ENCODE measurements at places on chromosomes 6 and 20.

DNA sequence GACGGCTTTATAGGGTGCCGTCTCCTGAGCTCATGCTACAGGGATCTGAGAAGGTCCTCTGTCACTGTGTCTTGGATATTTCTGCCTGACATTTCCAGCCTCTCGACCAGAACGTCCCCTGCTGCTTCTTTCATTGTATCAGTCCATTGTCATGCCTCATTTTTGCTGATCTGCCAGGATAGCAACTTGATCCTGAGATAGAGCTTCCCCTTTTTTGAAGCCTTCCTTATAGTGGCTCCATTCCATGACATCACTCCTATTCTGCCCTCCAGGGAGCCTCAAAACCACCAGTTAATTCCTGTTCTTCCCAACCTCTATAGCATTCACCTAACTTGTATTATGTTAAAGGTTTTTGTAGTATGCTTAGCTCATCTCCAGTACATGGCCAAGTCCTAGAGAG lies 431.8 kb upstream of the NOX3 start:
- DNase-seq = no peak

DNA sequence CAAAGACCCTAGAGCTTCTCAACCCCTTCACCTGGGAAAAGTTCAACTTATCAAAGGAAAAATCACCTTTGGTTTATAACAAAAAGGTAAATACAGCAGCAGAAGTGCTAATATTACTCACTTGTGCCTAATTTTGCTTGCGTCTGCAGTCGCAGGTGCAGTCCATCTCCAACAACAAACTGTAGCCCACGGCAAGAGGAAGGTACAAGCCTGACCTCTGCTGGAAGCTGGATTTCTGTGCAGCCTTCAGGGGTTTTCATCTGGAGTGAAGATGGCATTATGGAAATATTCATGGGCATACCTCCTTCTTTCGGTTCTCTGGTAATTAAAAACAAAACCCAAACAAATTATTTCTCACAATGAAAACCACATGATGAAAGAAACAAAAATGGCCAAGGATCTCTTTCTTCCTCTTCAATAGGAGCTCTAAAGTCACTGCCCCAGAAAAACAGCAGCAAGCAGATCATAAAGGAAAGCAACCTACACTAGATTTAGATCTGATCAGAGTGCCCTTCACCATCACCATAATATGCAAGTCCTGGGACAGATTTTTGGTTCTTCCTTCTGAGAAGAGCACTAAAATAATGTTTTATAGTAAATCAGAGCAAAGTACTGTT lies 7.8 kb downstream of the UBE3D start:
- peak; percentile 33 for DNase-seq

DNA sequence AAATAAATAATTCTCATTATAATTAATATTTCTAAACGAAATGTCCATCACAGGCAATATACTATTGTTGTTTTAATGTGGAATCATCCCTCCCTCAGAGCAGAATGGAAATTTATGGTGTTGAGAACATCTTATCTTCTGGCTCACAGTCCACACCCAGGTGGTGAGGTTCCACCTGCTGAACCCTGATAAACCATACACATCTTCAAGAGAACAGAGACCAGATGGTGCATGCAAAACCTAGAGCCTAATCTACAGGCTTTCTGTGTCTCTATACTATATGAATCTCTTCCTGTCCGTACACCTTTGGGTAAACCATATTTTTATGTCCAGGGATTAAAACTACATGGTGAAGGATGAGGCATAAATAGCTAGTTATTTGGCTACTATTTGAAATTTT lies 52.3 kb upstream of the UFL1 start:
- DNase-seq = peak; percentile 59

GRCh38 chr6:119979862-119980261 lies 630.3 kb upstream of the MAN1A1 start:
- DNase-seq = peak; percentile 10
